NCI-H1694 (cell line): ENCODE measurements at places on chromosomes 1 and 21.

DNA sequence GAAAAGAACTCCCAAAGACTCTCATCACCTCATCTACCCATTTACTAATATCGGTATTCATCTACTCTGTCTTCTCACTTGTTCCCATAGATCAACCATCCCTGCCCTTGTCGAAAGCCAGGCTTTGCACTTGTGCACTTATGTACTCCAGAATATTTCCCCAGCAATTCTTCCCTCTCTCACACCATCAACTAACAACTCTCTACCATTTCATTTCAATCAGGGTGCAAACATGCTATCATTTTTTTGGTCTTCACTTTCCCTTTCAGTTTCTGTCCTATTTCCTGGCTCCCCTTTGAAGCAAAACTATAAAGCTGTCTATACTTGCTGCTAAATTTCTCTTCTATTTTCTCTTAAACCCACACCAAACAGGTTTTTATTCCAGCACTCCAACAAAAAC lies 6.7 kb downstream of the C1orf105 start:
- no peak for DNase-seq

- peak; percentile 20 for DNase-seq
These were observed 247.1 kb downstream of the NPHP4 start for GRCh38 chr1:5744911-5745799.

- DNase-seq = no peak
These were observed 6.5 kb downstream of the DEGS1 start for GRCh38 chr1:224189561-224189960.

GRCh38 chr1:236280438-236281197 lies 1.1 kb downstream of the ERO1B start:
- DNase-seq = no peak

GRCh38 chr1:94729267-94729666 lies 90.9 kb upstream of the SLC44A3 start:
- DNase-seq = no peak

DNA sequence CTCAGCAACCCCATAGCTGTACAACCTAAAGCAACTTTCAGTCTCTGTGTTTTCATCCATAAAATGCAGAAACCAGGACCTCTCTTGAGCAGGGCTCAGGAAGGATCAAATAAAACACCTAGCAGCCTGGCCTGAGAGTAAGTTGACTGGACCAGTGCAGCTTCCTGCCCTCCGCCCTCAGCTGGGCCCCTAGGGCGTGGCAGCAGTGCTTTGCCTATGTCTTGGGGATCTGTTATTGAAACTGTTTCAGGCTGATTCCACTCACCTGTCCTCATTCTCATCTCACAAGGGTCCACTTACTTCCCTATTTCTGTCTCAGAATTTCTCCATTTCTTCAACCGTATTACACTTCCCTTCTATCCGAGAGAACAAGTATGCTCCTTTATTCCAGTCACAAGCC lies 17.3 kb downstream of the LRRC42 start:
- no peak for DNase-seq

DNA sequence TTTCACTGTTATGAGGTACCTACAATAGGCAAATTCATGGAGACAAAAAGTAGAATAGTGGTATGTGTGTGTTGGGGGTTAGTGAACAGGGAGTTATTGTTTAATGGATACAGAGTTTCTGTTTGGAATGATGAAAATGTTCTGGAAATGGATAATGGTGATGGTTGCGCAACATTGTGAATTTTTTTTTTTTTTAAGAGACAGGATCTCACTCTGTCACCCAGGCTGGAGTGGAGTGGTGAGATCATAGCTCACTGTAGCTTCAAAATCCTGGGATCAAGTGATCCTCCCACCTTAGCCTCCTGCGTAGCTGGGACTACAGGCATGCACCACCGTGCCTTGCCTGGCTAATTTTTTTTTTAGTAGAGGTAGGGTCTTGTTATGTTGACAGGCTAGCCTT lies 34.5 kb upstream of the TRABD2B start:
- no peak for DNase-seq

GRCh38 chr1:18322368-18323032 lies 158.2 kb upstream of the KLHDC7A start:
- no peak for DNase-seq

GRCh38 chr21:29343519-29343918 lies 44.8 kb downstream of the BACH1 start:
- DNase-seq = no peak

DNA sequence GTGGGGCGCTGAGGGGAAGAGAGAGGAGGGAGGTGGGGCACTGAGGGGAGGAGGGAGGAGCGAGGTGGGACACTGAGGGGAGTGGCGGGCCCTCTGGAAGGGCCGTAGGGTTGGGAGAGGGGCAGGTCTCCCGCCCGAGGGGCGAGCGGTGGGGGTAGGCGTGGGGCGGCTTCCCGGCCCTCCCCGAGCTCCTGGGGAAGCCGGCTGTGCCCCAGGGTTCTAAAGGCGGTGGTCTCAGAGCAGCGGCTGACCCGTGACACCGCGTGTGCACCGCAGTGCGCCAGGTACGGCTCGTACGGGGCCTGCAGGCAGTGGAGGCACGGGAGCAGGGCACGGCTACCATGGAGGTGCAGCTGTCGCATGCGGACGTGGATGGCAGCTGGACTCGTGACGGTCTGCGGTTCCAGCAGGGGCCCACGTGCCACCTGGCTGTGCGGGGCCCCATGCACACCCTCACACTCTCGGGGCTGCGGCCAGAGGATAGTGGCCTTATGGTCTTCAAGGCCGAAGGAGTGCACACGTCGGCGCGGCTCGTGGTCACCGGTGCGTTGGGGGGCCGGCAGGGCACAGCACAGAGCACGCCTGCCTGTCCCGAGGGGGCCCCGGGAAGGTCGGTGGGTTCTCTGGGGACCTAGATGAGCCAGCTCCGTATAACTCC lies 68.5 kb downstream of the OBSCN start:
- DNase-seq = no peak

GRCh38 chr21:21102896-21103295 lies 104.7 kb downstream of the NCAM2 start:
- DNase-seq = no peak

DNA sequence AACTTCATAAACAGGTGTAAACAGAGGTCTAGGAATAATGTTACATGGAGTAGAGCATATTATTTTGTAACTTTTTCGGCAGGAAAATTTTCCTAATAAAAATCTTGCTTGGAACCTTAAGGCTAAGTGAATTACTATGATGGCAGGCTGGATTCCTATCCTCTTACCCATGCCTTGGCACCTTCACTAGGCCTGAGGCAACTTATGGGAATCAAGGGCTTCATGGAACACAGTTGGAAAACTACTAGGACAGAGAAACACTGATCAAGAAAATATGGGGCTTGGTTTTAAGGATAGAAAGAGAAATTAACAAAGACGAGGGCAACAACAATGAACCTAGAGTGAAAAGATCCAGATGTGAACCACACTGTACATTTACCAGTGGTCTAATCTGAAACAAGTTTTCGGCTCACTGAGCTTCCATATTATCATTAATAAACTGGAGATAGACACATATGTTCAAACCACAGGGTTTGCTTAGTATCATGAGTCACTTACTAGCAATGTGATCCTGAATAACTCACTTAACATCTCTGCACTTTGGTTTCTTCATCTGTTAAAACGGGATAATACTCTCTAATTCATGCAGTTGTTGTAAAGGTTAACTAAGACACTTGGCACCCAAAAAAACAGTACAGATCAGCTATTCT lies 68.5 kb downstream of the GPATCH2 start:
- DNase-seq = no peak

GRCh38 chr1:9881838-9882249 lies 28.2 kb downstream of the CTNNBIP1 start:
- no peak for DNase-seq

- DNase-seq = no peak
These were observed 441.1 kb downstream of the SETD4 start for GRCh38 chr21:35619184-35619583.

- no peak for DNase-seq
These were observed 41.5 kb downstream of the PTPRC start for GRCh38 chr1:198680174-198680875.

GRCh38 chr1:30764396-30764795 lies 6.8 kb upstream of the LAPTM5 start:
- no peak for DNase-seq

DNA sequence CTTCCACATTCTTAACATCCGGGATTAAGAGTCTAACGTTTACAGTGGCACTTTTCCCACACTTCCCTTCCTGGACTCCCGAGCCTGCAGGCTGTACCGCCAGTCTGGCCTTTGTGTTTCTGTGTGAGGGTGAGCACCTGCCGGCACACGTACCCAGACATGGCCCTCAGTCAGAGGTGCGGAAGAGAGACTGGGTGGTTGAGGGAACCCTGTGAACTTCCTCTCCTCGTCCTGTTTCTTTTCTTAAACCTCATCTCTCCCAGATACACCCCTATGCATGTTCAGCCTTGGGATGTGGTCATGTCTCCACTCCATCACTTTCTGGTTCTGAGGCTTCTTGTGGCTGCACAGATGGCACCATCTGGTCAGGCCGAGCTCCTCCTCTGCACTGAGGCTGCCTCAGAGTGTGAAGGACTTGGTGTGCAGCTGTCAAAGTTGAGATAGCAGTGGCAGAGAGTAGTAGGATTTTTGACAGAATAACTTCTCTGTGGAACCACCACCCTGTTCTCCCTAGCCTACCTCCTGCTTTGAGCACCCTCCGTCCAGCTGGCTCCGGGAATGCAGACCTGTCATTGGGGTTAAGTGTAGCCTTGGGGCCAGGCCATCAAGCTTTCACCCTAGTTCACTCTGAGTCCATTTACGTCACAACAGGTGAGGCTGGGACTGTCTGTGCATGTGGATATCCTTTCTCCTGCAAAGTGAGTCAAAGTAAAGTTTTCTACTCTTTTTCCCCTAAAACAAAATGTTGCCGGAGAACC lies 31.4 kb downstream of the VASH2 start:
- peak; percentile 36 for DNase-seq

DNA sequence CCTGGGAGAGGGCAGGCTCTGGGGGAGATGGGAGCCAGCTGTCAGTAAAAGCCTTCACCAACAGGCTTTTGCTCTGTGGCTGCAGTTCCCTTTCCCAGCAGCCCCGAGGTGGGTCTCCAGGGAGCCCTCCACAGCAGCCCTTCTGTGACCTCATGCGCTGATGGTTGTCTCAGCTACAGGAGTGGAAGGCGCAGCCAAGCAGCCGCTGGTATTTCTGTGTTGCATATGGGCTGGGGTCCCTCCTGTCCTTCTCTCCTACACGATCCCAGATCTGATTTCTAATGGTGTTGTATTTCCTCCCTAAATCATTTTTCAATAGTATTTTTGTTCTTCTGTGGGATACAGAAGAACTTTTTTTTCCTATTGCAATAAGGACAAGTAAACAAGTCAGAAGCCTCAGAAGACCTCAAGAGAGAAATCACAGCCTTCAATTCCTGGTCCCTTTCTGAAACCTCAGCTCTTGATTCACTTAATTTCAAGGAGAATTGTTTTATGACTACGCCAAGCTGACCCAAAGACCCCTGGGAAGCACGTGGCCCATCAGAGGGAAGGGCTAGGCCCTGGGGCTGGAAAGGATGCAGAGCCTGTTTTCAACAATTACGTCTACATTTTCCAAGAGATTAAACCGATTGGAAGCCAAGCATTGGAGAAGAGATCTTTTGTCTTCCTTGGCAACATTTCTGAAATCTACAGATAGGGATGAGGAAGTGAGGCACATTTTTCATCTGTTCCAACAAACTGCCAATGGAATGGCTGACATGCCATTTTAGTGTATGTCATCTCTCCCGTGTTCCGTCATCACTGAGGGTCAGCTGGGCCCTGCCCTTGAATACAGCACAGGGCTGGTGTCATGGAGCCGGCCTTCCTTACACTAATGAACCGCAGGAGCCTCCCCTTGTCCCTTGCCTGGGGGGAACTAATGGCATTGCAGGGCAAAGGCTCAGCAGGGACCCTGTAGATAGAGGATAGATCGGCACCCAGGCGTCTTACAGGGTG lies 42.0 kb upstream of the SCCPDH start:
- DNase-seq = no peak

DNA sequence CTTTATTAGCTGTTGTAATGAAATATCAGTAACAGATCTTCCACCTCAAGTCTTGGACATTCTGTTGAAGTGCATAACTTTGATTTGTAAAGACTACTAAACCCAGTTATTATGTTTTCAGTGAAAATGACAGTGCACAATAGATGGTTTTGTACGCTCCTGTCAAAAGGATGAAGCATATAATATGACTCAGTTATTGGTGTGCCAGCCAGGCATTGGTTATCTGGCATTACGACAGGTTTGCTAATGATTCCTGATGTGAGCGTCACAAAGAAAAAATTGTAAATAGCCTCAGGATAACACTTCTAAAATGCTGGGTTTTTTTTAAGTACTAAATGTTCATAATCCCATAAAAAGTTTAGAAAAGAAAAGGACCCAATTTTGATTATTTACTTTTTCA lies 147.9 kb downstream of the MAGI3 start:
- DNase-seq = no peak

- DNase-seq = no peak
These were observed 12.9 kb downstream of the LACTBL1 start for GRCh38 chr1:22959545-22960360.

DNA sequence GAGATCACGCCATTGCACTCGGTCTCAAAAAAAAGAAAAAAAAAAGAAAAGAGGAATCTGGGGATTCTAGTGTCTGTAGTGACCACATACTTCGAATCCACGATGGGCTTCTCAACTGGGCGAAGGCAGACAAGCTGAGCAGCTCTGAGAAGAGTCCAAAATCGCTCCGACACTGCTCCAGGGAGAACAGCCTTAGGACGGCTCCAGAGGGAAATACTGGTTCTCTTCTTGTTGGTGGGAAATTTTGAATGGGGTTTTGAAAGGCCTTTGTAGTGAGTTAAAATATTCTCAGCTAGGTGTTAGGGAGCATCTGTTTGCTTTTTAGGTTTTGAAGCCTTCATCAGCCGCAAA lies 18.3 kb upstream of the HJV start:
- DNase-seq = no peak

GRCh38 chr1:183034682-183035081 lies 11.5 kb downstream of the LAMC1 start:
- no peak for DNase-seq

DNA sequence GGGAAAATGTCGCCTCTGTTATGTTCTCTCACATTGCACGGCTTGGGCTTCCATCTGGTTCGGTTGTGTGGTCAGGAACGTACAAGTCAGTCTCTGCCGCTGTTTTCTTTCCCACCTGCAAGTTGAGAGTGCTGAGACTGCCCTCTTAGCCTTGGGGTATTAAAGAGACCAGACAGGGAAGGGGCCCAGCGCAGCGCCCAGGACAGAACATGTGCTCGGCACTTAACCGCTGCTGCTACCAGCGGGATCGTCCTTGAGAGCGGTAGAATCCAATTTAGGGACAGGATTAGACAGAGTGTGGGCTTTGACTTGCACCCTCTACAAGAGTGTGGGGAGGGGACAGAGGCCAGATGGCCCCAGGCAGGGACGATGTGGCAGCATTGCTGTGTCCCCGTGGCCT lies 17.7 kb upstream of the AGPAT3 start:
- DNase-seq = no peak

- DNase-seq = no peak
These were observed 94.6 kb downstream of the STUM start for GRCh38 chr1:226643177-226643576.

GRCh38 chr1:39387452-39387851 lies 104.0 kb upstream of the BMP8A start:
- DNase-seq = no peak
